ENCODE measurements at places on chromosomes 4 and X.

DNA sequence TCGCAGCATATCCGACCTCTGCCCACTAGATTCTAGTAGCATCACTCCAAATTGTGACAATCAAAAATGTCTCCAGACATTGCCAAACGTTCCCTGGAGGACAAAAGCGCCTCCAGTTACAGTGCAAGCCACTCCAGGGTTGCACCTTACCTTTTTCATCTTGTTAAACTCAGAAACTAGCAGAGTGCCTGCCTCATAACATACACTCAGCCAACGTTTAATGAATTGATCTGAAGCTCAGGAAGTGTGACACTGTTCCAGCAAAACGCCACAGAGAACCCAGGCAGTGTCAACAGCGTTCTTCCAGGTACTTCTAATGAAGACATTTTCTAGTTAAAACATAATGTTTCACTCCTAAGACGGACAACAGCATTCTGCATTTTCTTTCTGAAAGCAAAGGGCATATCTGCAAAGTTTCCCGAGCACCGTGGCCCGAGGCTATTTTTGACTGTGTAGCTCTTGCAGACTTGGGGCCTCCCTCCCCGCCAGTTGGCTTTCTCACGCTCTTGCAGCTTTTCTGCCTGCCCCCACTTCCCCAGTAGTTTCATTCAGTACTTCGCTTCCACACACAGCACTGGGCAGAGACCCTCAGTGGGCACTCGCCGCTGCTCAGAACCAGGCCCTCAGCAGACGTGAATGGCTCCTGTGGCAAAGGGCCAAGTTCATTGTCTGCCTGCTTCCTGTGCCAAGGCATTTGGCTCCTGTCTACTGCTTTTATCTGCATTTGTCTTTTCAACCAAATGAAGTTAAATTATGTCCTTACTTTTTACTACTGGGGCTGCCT is 133.4 kb upstream of the TTC29 start:
- no peak for DNase-seq

- no peak for DNase-seq
These were observed at the start of gene GAB3 for GRCh38 chrX:154750301-154751202. Gene GAB3, minus strand, starts transcription at chrX:154751077. Its CDS starts 52 bp downstream, at chrX:154751025.

DNA sequence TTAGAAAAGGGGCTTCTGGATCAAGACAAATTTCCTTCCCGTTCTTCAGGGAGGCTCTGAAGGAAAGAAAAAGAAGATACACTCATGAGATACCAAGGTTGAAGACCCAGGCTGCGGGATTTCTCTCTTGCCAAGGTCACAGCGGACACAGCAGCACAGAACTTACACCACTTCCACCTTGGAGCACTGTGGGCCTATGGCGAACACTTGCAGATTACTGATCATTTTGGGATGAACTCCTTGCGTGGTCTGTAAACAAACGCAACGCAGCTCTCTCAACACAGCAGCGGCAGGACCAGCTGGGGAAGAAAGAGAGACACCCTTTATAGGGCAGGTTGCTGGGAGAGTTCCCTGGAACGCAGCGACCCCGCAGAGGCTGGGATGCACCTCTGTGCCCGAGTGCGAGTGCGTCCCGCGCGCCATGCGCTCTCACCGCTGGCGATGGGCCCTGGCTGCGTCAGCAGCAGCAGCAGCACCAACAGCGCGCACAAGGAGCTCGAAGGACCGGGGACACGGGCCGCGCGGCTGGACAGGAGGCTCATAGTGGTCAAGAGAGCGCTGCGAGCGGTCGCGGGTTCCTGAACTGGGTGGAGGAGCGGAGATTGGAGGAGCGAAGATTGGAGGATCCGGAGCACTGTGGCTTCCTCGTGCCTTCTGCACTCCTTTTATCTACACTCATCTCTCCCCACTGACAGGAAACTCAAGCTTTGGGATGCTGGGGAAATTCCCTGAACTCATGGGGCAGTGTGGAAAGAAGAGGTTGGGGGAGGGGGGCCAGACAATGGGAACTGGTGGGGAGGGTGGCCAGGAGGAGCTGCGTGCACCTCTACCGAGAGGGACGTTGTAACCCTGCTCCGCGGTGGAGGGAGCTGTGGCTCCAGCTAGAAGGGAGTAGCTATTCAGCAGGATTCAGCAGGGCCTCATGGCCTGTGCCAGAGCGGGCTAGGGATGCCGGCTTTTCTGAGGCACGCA is at the start of gene CXCL5:
Gene CXCL5 (minus strand): TSS at position 638 of the 972 bp plus-strand sequence. CDS start 96 bp downstream, at position 542.
- DNase-seq = no peak

DNA sequence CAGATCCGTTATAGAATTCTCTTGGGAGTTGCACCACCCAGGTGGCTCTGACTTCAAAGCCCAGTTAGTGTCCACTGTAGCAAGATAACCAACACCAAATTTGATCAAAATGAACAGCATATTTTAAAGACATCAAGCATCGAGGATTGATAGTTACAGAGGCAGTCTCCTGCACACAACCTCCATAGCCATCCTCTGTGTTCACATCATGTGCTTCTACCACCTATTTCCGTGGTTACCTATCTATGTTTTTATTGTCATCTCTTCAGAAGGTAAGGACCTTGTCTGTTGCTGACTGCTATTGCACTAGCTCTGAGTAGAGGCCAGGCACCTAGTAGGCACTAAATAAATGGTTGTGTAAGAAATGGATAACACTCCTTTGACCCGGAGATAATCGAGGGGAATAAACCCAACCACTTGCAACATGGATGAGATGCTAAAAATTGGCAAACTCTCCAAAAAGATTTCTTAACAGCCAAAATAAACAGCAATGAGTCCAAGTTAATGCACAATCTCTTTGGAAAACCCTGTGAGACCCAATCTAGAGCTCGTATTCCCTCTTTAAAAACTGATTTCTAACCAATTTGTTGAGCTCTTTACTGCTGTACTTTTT is 14.7 kb upstream of the C1QTNF7 start:
- DNase-seq = no peak

DNA sequence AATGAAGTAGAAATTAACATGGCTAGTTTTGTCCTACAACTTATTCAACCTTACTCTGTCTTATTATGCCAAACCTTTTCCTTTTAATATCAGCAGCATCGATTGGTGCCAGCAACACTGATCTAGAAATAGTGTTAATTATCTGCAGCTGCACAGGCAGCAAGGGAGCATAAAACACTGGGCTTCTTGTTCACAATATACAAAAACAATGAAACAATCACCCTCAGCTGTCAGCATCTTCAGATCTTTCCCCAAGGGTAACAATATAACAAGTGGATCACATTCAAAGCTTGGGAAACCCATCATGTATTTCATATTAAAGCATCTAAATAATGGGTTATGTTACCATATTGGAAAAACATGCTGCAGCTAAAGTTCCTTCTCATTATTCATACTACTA is 238.1 kb downstream of the SPOCK3 start:
- DNase-seq = no peak

- no peak for DNase-seq
These were observed 774.0 kb upstream of the POU3F4 start for GRCh38 chrX:82734140-82734539.

DNA sequence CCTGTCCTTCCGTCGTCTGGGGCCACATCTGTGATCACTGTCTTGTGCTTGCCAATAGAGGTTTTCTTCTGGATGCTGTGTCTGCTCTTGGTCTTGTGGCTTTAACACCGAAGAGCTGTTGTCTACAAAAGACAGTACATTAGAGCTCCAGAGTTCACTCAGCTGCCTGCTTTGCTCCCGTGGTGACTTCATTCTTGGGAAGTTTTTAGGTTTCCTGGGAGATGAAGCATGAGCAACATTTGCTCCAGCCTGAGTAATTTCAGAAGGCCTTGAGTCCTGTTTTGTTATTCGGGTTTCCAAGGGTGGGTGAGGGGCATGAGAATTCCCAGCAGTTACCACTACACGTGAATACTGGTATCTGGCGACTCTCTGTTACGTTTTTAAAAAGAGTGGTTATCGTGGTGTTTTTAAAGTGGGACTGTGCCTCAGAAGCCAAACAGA is 189.2 kb downstream of the SHROOM3 start:
- DNase-seq = no peak

DNA sequence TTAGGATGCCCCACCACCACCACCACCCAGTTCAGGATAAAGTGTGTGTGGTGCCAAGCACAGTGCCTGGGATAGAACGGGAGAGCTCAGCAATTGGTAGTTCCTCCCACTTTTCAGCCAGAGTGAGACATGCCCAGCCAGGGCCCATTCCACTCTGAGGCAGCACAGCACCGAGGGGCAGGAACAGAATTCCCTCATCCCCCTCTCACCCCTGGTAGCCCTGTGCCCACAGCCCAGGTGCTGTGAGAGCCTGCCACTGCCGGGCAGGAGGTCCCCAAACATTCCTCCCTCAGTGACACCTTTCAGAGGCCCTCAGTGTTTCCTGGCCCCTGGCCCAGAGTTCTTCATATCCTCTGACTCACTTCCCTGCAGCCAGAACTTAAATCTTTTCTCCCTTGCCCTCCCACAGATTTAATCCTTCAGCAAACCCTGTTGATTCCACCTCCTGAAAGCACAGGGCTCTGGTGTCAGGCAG is 8.1 kb downstream of the RIPPLY1 start:
- DNase-seq = no peak

- no peak for DNase-seq
These were observed 386.3 kb downstream of the ARHGAP24 start for GRCh38 chr4:85861064-85861765.

- no peak for DNase-seq
These were observed 53.9 kb upstream of the C4orf50 start for GRCh38 chr4:6071959-6072720.

DNA sequence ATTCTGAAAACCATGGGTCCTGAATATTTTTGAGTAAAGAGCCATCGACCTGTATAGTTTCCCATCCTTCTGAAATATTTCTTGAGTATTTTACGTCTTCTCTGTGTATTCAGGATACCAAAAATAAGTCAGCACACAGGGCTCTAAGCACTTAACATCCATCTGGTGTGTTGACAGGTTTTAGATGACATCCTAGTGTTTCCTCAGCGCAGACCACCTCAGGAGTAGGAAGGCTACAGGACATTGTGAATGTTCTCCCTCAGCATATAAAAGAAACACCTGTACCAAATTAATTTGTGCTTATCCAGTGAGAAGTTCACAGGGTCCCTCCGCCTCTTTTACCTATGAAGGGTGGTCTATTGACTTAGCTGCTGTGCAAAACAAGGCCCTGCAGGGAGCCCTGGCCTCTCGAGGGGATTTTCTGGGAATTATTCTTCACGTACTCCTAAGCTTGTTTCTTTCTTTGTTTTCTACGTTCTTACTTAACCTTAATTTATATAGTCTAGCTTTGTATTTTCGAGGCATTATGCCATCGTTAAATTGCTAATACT is 241.8 kb downstream of the FBXO8 start:
- DNase-seq = no peak

GRCh38 chr4:139596034-139596683 is 40.1 kb upstream of the SETD7 start:
- DNase-seq = no peak

GRCh38 chr4:13240066-13240465 is 244.1 kb downstream of the RAB28 start:
- no peak for DNase-seq

DNA sequence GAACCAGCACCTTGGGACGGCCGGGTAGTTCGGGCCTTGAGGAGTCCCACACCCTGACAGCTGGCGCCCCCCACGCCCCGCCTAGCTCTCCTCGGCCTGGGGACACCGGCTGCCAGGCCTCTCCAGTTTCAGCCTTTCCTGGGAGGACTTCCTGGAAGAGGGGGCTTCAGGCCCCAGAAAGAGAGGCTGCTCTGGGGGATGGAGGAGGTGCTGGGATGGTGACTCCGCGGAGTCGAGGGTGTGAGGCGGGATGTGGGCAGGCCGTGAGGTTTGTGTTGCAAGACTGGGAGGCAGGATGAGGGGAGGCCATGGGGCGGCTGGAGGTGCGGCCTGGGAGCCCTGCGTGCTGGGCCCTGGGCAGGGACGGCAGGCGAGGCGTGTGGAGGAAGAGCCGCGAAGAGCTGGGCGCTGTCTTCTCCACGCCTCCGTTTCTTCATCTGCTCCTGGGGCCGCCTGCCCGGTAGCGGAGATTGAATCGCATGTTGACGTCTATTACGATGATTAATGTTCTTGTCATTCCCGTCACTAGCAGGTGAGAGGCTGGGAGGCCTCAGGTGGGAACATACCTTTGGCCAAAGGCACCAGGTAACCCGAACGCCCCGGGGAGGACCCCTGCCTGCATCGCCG is 918 bp upstream of the FGFRL1 start:
- DNase-seq = peak; percentile 90

DNA sequence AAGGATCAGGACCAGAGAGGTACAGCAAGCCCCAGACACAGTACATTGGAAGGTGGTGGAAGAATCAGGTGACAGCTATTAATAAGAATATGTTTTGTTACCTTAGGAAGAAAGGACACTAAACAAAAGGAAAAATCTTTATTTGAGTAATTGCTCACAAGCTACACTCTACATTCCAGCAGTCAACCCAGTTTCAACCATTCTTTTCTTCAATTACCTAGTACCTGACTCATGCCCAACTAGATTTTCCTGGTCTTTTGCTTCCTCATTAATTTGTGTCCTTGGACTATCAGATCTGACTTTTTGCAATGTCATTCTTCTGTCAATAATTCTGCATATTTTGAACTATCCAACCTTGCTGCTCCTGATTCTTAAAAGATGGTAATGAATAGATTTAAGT is 22.5 kb upstream of the GLRA2 start:
- DNase-seq = no peak

- no peak for DNase-seq
These were observed 103.5 kb upstream of the OTUD4 start for GRCh38 chr4:145283909-145284308.

DNA sequence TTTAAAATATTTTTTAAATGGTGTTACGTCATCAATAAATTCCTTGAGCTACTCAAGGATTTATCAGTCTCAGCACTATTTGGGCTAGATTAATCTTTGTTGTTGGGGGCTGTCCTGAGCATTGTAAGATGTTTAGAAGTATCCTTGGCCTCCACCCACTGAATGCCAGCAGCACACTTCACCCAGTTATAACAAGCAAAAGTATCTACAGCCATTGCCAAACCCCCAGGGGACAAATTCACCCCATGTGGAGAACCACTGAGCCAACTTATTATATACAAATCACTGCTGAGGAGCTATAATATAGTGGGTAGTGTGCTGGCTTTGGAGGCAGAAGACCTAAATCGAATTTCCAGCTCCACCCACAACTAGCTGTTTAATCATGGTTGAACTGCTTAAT is 58.3 kb downstream of the ATP10D start:
- no peak for DNase-seq

- DNase-seq = no peak
These were observed 175.4 kb downstream of the TBCK start for GRCh38 chr4:106140601-106141000.

DNA sequence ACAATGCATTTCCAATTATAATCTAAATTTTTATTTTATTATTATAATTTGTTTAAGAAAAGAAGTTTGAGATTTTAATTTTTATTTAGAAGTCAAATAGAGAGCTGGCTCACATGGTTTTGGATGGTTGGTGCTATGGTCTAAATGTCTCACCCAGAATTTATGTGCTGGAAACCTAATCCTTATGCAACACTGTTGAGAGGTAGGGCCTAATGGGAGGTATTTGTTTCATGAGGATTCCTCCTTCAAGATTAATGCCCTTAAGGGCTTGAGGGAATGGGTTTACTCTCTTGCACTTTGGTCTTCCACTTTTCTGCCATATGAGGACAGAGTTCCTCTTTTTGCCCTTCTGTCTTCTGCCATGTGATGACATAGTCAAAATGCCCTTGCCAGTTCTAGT is 960.5 kb upstream of the IGFBP7 start:
- DNase-seq = no peak

GRCh38 chrX:143165778-143166177 is 140.1 kb downstream of the SPANXN4 start:
- DNase-seq = no peak

- no peak for DNase-seq
These were observed 51.5 kb upstream of the TRIM2 start for GRCh38 chr4:153152501-153153338.
